Activated T-helper 1 cell treated with Interleukin-2 at 50 U/mL for 16 hours (primary cell): ENCODE measurements at places on chromosomes 7 and 10.

DNA sequence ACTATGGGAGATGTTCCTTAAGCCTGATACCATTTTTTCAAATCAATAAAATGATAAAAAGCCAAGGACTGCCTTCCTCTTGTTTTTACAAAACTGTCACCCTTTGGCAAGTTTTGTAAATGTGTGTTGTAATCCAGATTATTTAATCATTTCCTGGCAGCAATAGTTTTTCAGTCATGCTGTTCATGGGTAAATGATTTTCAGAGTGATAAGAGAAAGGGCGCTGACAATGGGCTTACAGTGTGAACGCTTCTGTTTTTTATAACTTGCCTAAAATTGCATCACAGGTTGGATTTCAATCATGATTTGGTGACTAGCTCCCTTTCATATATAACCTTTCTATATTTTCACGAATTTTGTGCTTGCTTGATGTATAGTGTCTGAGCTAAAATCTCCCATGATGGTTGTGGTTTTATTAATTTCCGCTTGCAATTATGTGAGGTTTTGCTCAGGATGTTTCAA, 19.0 kb upstream of the DMBT1 start:
- DNase-seq = no peak

GRCh38 chr10:14327527-14327926, 3.2 kb downstream of the FRMD4A start:
- no peak for DNase-seq

- no peak for DNase-seq
These were observed 12.2 kb upstream of the NMT2 start for GRCh38 chr10:15180736-15181135.

- DNase-seq = peak; percentile 85
These were observed at the start of gene CHCHD1 for GRCh38 chr10:73781879-73782748. Gene CHCHD1, plus strand, starts transcription at chr10:73782048. Its CDS starts 28 bp downstream, at chr10:73782076.

DNA sequence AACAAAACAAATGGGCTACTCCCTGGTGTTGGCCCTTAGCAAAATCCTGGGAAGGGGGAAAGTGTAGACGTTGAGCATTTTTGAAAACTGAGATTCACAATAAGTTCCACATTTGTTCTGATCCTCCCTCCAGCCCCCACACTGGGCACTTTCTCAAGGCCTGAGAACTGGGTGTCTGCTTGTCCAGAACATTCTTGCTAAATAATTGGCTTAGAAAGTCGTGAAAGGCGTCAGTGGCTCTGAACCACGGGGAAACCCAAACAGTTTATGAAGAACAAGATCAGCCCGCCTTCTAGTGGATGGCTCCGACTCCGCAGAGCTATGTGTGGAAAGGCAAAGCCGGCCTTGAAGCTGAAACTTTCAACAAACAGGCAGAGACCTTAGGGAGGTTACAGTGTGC, 370.1 kb downstream of the PRPF18 start:
- DNase-seq = no peak

GRCh38 chr7:133748443-133749407, 378.4 kb upstream of the LRGUK start:
- DNase-seq = no peak

- DNase-seq = no peak
These were observed 67.3 kb upstream of the DNAJB6 start for GRCh38 chr7:157269341-157270059.

- no peak for DNase-seq
These were observed 40.1 kb downstream of the IQUB start for GRCh38 chr7:123494193-123494796.

- DNase-seq = no peak
These were observed 304.0 kb downstream of the ZEB1 start for GRCh38 chr10:31622978-31623377.

DNA sequence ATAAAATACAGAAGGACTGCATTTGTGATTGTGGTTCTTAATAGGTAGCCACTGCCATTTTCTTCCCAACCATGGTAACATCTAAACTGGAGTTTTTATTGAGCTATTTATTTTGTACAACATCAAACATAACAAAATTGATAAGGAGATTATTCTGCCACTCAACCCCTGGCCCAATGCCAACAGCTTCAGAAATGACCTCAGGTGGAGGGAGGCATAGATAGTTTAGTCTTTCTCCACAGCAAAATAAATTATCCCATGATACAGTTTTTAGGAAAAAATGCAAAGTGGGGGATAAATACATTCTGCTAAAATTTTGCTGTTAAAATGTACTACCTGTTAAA, 57.6 kb downstream of the LRRTM3 start:
- no peak for DNase-seq

GRCh38 chr7:101922631-101923601, 105.5 kb downstream of the CUX1 start:
- no peak for DNase-seq

DNA sequence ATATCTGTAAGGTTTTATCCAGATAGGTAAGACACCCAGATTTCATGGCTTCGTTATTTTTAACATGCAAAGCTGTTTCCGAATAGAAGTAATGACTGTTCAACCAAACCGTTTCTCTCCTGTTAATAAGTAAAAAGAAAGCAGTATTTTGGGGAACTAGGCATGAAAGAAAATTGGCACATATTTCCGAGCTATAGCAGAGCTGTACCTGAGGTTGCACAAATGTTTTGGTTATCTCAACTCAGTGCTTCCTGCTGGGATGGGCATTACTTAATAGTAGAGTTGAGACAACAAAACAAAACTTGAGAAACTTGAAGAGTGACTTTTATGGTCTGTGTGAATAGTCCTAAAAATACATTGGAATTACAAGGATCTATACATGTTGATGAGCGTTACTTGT, 564.3 kb upstream of the SORCS1 start:
- DNase-seq = no peak

DNA sequence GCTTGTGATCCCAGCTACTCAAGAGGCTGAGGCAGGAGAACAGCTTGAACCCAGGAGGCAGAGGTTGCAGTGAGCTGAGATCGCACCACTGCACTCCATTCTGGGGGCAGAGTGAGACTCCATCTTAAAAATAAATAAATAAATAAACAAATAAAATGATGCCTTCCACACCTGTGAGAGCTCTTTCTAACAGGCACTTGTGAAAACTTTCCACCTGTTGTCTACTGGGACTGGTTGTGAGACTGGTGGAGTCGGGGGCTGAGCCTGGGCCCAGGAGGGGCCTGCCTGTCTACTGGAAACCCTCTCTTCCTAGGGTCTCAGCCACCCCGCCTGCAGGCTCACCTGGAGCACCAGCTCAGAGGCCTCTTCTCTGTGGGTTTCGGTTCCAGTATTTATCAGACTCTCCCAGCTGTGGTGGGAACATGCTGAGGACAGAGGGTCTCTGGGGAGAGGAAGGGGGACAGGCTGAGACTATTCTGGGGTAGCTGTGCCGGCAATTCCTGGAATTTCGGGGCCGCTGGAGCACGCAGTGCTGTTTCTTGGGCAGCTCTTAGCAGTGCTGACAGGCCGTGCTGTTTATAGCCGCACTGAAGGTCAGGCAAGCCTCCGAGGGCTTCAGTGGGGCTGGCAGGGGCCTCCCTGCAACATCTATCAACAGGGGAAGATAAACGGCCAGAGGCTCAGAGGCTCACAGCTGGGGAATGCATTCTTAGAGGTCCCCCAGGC, 3.8 kb downstream of the LDB3 start:
- DNase-seq = no peak

DNA sequence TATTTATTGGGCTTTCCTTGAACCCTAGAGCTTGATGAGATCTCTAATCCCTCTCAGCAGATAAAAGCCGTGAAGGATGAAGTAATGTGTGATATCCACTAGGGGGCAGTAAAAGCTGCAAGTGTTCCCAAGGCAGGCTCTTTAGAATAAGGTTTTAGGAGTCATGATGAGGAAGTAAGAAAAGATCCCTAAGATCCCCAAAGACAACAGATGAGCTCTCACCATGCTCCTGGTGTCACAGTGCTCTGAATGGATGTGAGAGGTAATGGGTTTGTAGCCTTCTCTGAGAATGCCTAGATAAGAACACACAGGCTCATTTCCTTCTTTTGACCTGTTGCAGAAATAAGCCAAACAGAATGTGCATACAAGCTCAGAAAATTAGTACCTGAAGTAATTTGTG, 70.4 kb upstream of the ITPRID1 start:
- DNase-seq = no peak

- no peak for DNase-seq
These were observed 101.6 kb downstream of the DYNC2I1 start for GRCh38 chr7:158957921-158958491.

- no peak for DNase-seq
These were observed at the start of gene ITGA8 for GRCh38 chr10:15719899-15720634. Gene ITGA8, minus strand, starts transcription at chr10:15719922. Its CDS starts 151 bp downstream, at chr10:15719771.

GRCh38 chr10:61628875-61629513, 33.7 kb upstream of the CABCOCO1 start:
- DNase-seq = no peak

- no peak for DNase-seq
These were observed 701.4 kb downstream of the PHTF2 start for GRCh38 chr7:78499971-78500370.

GRCh38 chr10:12969951-12970350, 31.6 kb downstream of the CCDC3 start:
- no peak for DNase-seq

- no peak for DNase-seq
These were observed 676.8 kb downstream of the DNAJB9 start for GRCh38 chr7:109246330-109247077.

DNA sequence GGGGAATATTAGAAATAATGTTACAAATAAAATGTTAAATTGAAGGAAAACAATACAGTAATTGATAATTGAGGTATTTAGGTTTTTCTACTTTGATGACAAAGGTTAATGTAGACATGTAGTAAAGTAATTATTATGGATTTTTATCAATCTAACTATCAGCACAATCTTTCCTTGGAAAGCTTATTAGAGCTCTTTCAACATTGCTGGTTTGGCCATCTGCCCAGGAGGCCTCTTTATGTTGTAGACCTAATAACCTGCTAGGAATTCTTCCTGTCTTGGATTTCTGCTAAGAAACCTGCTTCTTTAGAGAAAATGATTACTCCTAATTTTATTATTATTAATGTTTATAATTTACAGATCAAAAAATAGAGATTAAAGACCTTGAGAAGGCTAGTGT, 78.9 kb downstream of the CHRM2 start:
- no peak for DNase-seq

GRCh38 chr10:64014281-64014680, 493.1 kb downstream of the REEP3 start:
- no peak for DNase-seq

DNA sequence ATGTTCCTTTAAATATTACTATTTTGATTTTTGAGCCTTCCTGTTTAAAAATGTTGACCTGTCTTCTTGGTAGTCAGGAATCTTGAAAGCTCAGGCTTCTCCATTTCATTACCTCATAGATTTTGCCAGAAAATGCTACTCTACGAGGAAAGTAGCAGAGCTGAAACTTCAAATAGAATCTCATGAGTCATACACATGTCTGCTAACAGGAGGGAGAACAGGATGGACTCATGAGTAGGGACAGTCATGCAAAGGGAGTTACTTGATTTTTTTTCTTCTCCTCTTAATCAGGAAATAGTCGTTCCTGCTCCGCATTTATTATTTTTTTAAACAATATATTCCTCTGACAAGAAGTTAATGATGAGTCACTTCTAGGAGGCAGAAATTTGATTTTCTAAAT, 37.0 kb upstream of the MINDY3 start:
- no peak for DNase-seq

DNA sequence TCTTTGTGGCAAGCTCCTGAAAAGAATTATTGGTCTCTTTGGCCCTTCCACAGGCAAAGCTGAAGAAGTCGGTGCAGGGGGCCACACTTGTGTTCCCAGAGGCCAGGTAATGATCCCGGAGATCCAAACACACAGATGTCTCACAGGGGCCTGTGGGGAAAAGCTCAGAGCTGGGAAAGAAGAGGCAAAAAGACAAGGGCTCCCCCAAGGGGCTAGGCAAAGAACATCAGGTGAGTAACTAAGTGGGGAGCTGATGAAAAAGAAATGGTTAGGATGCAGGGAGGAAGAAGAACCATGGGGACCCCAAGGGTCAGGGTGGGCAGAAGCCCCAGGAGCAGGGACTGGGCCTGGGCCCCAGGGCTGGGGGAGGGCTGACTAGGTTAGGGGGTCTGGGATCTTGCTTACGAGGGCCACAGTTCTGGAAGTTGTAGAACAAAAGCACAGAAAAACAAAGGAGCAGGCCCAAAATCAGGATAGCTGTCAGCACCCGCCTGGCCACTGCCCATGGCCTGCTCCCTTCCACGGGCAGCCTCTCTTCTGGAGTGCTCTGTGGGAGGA, 1.1 kb downstream of the KEL start:
- no peak for DNase-seq

GRCh38 chr10:48767373-48768143, 82.9 kb downstream of the WDFY4 start:
- DNase-seq = no peak

DNA sequence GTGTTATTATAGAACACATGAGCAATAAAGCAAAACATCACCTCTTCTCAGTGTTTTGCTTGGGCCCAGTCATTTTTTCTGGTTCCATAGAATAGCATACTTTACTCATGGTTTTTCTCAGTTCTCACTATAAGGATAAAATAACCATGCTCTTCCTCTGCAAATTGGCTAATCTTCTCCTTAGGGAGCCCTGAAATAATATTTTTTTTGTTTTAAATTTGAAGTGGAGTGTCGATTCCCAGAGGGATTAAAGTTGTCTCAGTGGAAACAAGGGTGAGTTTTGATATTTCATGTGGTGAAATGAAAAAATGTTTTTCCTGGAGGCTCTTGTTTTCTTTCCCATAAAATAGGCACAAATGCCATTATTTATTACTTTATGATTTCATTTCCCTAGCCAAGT, 127.3 kb downstream of the NOC3L start:
- no peak for DNase-seq

DNA sequence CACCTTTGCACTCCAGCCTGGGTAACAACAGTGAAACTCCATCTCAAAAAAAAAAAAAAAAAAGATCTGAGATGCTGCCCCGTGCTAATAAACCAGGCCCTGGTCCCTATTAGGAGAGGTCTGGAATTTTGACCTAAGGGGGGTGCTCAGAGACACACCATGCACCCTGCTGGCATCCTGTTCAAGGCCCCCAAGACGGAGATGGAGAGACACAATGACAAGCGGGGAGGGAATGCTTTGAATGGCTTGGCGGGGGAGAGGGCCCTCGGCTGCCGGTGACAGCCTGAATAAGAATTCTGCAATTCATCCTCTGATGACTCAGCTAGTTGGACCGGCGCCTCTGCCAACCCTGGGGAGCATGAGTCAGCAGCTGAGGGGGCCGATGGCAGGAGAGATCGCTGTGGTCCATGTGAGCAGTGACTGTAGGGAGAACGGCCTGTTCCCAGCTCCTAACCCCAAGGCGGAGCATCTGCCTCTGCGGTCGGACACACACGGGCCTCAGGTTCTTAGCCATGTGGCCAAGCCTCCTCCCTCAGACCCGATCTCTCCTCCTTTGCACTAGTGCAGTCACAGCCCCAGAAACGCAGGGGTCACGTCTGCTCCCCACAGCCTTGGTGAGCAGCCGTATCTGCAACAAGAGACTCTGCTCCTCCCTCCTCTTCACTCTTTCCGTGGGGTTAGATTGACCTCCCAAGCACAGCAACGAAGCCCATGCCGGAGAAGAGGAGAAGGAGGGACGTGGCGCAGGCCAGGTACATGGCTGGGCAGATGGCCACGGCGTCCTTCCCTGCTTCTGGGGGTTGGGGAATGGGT, 14.9 kb downstream of the TRIM56 start:
- no peak for DNase-seq

- no peak for DNase-seq
These were observed 21.2 kb downstream of the TLX1 start for GRCh38 chr10:101152316-101152715.

- no peak for DNase-seq
These were observed 22.4 kb upstream of the LRRC17 start for GRCh38 chr7:102890292-102890970.
